ENCODE measurements at places on chromosomes 1 and 21. TPM values are rescaled to one million over a fixed set of nuclear protein-coding genes. Genes with fewer than 3 reads are reported as not detected.

DNA sequence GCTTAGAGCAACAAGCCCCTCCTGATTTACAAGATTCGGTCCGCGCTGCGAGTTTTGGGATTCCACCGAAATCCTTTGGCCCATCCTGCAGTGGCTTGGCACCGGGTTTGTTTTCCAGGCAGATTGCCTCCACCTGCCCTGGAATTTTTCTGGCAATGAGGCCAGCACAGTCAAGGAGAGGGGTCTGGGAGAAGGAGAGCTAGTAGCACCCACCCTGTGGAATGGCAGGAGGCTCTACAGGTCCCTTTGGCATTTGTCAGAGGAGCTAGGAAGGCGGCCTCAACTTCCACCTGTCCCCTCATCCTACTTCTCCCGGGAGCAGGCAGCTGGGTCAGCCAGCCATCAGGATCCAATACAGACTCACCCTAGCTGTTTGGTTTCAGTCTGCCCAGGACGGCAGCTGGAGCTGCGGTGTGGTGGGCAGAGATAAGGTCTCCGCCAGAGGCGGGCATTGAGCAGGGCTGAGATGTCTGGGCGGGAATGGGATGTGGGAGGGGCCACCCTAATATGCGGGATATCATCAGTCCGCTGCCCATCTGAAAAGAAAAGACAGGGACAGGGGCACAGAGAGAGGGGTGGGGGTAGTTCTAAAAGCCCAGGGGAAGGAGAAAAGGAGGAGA, 37.8 kb upstream of the PRELP start:
- no peak overlapping the region for H3K27ac ChIP-seq
- no peak for DNase-seq
- H3K4me1 ChIP-seq, result no peaks in the 10 kb centered on the region
- no peaks in the 10 kb centered on the region for H3K27me3 ChIP-seq
- H3K36me3 ChIP-seq, result no peaks in the 10 kb centered on the region
- no peak overlapping the region for H3K4me3 ChIP-seq

DNA sequence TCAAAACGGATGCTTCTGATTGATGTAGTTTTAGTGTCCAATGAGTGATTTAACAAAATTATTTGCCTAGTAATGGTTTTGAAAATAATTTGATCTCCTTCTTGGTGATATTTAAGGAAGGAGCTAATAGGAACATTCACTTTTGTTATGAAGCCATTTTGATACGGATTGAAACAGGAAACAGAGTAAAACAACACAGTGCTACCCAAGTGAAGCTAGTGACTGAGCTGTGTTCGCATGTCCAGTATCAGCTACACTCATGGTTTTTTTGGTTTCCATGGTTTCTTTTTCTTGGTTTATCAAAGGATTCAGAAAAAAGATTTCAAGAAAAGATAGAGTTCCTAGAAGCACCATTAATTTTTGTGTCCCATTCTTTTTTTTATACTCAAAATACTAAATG, 40.1 kb upstream of the PLEKHO1 start:
- no peaks in the 10 kb centered on the region for H3K36me3 ChIP-seq
- no peaks in the 10 kb centered on the region for H3K27me3 ChIP-seq
- no peaks in the 10 kb centered on the region for H3K4me1 ChIP-seq
- H3K4me3 ChIP-seq, result no peak overlapping the region
- H3K27ac ChIP-seq, result no peak overlapping the region

GRCh38 chr1:44072204-44072603, 40.9 kb upstream of the SLC6A9 start:
- H3K4me3 ChIP-seq, result no peak overlapping the region
- H3K27ac ChIP-seq, result no peak overlapping the region
- H3K36me3 ChIP-seq, result no peaks in the 10 kb centered on the region
- H3K4me1 ChIP-seq, result no peaks in the 10 kb centered on the region
- no peak for DNase-seq

GRCh38 chr1:93715529-93716126, 34.0 kb upstream of the BCAR3 start:
- peak overlapping the region; percentile 11 for H3K4me3 ChIP-seq
- H3K27me3 ChIP-seq, result no peaks in the 10 kb centered on the region
- no peaks in the 10 kb centered on the region for H3K36me3 ChIP-seq

DNA sequence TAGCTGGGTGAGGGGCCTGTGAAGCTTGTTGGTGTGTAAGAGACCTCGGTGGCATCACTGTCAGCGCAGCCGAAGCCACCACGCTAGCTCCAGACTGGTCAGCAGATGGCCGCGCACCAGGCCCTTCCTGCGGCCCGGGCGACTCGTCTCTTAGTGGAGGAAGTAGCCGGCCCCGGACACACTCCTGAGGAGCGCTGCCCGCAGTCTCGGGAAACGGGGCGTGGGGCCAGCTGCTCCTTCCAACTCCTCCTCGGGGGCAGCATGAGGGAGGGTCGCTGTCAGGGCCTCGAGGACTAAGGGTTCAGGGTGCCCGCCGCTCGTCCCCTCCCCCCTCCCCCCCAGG, 20.4 kb downstream of the H3-3A start:
- peak overlapping the region; percentile 73 for H3K27ac ChIP-seq
- peak overlapping the region; percentile 95 for H3K4me3 ChIP-seq
- peaks cover 4% of the 10 kb centered on the region for H3K4me1 ChIP-seq
- no peaks in the 10 kb centered on the region for H3K27me3 ChIP-seq

GRCh38 chr1:1895456-1896336, 4.8 kb upstream of the GNB1 start:
- H3K4me3 ChIP-seq, result no peak overlapping the region
- peak; percentile 5 for DNase-seq
- H3K27me3 ChIP-seq, result no peaks in the 10 kb centered on the region
- no peaks in the 10 kb centered on the region for H3K36me3 ChIP-seq

- H3K4me1 ChIP-seq, result no peaks in the 10 kb centered on the region
- H3K36me3 ChIP-seq, result no peaks in the 10 kb centered on the region
- no peak overlapping the region for H3K4me3 ChIP-seq
- DNase-seq, result no peak
- H3K27ac ChIP-seq, result no peak overlapping the region
Observed at GRCh38 chr1:81550753-81551152, 250.0 kb upstream of the ADGRL2 start.

DNA sequence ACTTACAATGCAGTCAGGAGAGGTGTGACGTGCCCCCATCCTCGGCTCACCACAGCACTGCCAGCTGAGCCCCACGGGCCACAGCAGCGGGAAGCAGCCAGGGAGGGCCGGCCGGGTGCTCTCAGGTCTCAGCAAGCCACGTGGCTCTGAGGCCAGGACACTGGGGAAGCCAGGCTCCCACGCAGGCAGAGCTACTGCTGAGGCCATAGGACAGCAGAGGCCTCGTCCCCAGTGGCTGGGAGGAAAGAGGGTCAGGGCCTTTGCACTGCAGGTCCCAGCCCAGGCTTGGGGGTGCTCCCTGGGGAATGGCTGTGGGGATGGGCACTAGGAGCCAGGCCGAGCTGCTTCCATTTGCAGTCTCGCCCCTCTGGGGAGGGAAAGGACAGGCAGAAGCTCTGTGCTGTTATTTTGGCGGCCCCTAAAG, 5.8 kb downstream of the LRRC47 start:
- no peak for DNase-seq
- H3K27ac ChIP-seq, result no peak overlapping the region
- no peaks in the 10 kb centered on the region for H3K27me3 ChIP-seq
- peaks cover 34% of the 10 kb centered on the region for H3K4me1 ChIP-seq
- H3K4me3 ChIP-seq, result no peak overlapping the region
- H3K36me3 ChIP-seq, result no peaks in the 10 kb centered on the region

- no peak for DNase-seq
- H3K27ac ChIP-seq, result no peak overlapping the region
- H3K4me1 ChIP-seq, result no peaks in the 10 kb centered on the region
Observed at GRCh38 chr1:76940571-76941335, 73.5 kb downstream of the ST6GALNAC5 start.

DNA sequence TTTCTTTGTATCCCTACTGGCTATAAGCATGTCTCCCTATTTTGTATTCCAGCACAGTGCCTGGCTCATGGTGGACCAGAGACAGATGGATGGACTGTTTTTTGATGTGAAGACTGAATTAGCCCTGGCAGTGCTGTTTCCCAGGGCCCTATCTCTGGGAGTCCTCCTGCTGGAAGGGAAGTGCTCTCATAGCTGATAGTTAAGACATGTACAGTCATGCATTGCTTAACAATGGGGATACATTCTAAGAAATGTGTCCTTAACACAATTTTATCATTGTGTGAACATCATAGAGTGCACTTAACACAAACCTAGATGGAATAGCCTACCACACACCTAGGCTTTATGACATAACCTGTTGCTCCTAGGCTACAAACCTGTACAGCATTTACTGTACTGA, 21.1 kb downstream of the TLCD4 start:
- H3K4me1 ChIP-seq, result no peaks in the 10 kb centered on the region
- no peaks in the 10 kb centered on the region for H3K27me3 ChIP-seq
- no peak overlapping the region for H3K4me3 ChIP-seq
- DNase-seq, result no peak

DNA sequence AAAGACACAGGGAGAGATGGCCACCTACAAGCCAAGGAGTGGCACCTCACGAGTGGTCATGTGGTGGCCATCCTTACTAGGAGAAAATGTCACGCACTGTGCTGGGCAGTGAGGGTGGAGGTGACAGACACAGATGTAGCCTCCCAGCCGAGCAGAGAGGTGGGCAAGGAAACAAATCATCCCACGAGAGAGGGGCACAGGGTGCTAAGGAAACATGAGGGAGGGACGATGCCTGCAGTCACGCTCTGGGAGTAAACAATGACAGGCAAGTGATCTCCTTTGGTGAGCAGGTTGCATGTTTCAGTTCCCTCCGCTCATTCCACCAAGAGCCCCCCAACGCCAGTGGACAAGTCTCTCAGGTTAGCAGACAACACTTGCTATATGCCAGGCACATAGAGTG, 65.8 kb downstream of the CD247 start:
- DNase-seq, result no peak
- H3K27me3 ChIP-seq, result no peaks in the 10 kb centered on the region

GRCh38 chr21:46100020-46100419, 2.1 kb downstream of the COL6A2 start:
- no peaks in the 10 kb centered on the region for H3K36me3 ChIP-seq
- peaks cover 13% of the 10 kb centered on the region for H3K27me3 ChIP-seq
- H3K4me3 ChIP-seq, result peak overlapping the region; percentile 66
- no peak for DNase-seq
- no peak overlapping the region for H3K27ac ChIP-seq
- no peaks in the 10 kb centered on the region for H3K4me1 ChIP-seq

- no peak overlapping the region for H3K27ac ChIP-seq
- H3K4me1 ChIP-seq, result no peaks in the 10 kb centered on the region
- peaks cover 16% of the 10 kb centered on the region for H3K36me3 ChIP-seq
- no peaks in the 10 kb centered on the region for H3K27me3 ChIP-seq
Observed at GRCh38 chr1:46013581-46013980, 118.8 kb downstream of the PIK3R3 start.

The PLA2G2D gene
- total RNA-seq, result not detected

The NES gene
- total RNA-seq, result 72.6 TPM

The ANKRD45 gene
- total RNA-seq, result not detected

Measured in psoas muscle (tissue), 8 donors.